ENCODE measurements at places on chromosomes 11 and 22. TPM values are rescaled to one million over a fixed set of nuclear protein-coding genes. Genes with fewer than 3 reads are reported as not detected.

Gene TREH
- not detected for total RNA-seq

Gene PTPRCAP
- 0.30 TPM for total RNA-seq

Gene C11orf16
- not detected for total RNA-seq

Gene CCDC157
- total RNA-seq: 2.9 TPM

Gene ART1
- total RNA-seq: not detected

Gene C11orf91
- total RNA-seq: 1.0 TPM

Gene MIF
- total RNA-seq: 881 TPM

Measured in A549 treated with DMSO at 1 μM for 4 hours (cell line).